Heart left ventricle (tissue), 16 donors: ENCODE measurements at places on chromosomes 1 and 21. TPM values are rescaled to one million over a fixed set of nuclear protein-coding genes. Genes with fewer than 3 reads are reported as not detected.

DNA sequence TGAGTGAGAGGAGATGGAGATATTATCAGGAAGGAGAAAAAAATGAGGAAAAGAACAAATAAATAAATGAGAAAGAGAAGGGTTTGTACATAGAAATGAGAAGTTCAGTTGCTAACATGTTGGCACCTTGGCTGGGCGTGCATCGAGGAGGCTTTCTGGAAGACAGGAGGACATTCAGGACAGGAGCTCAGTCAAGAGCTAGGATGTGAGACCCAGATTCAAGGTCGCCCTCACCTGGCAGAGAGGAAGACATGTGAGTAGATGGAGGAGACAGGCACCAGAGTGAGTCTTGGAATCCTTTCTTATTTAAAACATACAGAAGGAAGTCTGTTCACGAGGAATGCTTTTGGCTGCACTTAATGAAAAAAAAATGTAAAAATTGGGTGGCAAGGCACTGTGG is 640.9 kb downstream of the NPHP4 start:
- no peak for DNase-seq
- no peaks in the 10 kb centered on the region for H3K27me3 ChIP-seq
- no peaks in the 10 kb centered on the region for H3K36me3 ChIP-seq
- H3K4me3 ChIP-seq, result no peak overlapping the region
- no peak overlapping the region for H3K27ac ChIP-seq
- no peaks in the 10 kb centered on the region for H3K4me1 ChIP-seq

DNA sequence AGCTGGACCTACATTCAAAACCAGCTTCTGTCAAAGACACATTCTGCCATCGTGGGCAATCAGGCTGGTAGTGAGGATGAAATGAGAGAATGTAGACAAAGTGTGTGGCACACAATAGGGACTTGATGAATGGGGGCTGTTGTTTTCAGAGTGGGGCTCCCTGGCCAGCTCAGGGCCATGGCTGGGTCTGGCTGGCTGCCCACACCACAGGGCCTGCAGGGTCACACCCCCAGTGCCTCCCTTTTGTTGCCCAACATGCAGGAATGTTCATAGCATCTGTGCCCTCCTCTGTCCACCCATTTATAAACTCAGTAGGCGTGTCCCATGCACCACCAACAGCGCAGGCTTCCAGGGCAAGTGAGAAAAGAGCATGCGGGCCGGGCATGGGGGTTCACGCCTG is 20.8 kb upstream of the ECE1 start:
- no peaks in the 10 kb centered on the region for H3K36me3 ChIP-seq
- no peak overlapping the region for H3K4me3 ChIP-seq
- no peaks in the 10 kb centered on the region for H3K27me3 ChIP-seq
- H3K27ac ChIP-seq, result peak overlapping the region; percentile 90

GRCh38 chr1:11071463-11072215 is 11.8 kb upstream of the SRM start:
- no peak for DNase-seq
- H3K27me3 ChIP-seq, result no peaks in the 10 kb centered on the region
- H3K36me3 ChIP-seq, result peaks cover 61% of the 10 kb centered on the region
- no peak overlapping the region for H3K4me3 ChIP-seq

Gene CD1E
- 0.33 TPM for polyA plus RNA-seq

- H3K27me3 ChIP-seq, result peaks cover 26% of the 10 kb centered on the region
- DNase-seq, result peak; percentile 37
- H3K4me1 ChIP-seq, result peaks cover 19% of the 10 kb centered on the region
- H3K4me3 ChIP-seq, result peak overlapping the region; percentile 37
Observed at GRCh38 chr1:159172614-159173291, 1.3 kb downstream of the CADM3 start.

Gene PTPN22
- 0.23 TPM for polyA plus RNA-seq

GRCh38 chr1:44170281-44170823 is 28.9 kb upstream of the KLF18 start:
- no peaks in the 10 kb centered on the region for H3K36me3 ChIP-seq
- DNase-seq, result no peak
- no peak overlapping the region for H3K4me3 ChIP-seq
- no peaks in the 10 kb centered on the region for H3K4me1 ChIP-seq

Gene DCDC2B
- not detected for polyA plus RNA-seq

Gene SYT14
- not detected for polyA plus RNA-seq

- H3K4me3 ChIP-seq, result no peak overlapping the region
- H3K36me3 ChIP-seq, result no peaks in the 10 kb centered on the region
- H3K4me1 ChIP-seq, result no peaks in the 10 kb centered on the region
- no peaks in the 10 kb centered on the region for H3K27me3 ChIP-seq
- H3K27ac ChIP-seq, result no peak overlapping the region
Observed at GRCh38 chr1:248703674-248704073, 1.1 kb upstream of the OR14I1 start.

DNA sequence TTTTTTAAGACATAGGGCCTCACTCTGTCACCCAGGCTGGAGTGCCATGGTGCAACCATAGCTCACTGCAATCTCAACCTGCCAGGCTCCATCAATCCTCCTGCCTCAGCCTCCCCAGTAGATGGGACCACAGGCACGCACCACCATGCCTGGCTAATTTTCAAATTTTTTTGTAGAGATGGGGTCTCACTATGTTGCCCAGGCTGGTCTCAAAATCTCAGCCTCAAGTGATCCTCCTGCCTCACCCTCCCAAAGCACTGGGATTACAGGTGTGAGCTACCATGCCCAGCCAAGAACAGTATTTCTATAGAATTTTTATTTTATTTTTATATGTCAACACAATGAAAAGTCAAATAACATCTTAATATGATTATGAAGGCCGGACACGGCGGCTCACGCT is 10.9 kb downstream of the GNB1 start:
- no peak overlapping the region for H3K4me3 ChIP-seq
- no peaks in the 10 kb centered on the region for H3K27me3 ChIP-seq
- H3K27ac ChIP-seq, result no peak overlapping the region
- peaks cover 40% of the 10 kb centered on the region for H3K36me3 ChIP-seq
- H3K4me1 ChIP-seq, result peaks cover 90% of the 10 kb centered on the region

DNA sequence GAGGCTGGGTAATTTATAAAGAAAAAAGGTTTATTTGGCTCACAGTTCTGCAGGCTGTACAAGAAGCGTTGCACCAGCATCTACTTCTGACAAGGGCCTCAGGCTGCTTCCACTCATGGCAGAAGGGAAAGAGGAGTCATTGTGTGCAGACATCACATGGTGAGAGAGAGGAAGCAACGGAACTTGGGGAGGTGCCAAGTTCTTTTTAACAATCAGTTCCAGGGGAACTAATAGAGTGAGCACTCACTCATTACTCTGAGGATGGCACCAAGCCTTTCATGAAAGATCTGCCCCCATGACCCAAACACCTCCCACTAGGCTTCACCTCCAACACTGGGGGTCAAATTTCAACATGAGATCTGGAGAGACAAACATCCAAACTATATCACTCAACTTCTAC is 77.2 kb downstream of the DDAH1 start:
- H3K27me3 ChIP-seq, result no peaks in the 10 kb centered on the region
- DNase-seq, result no peak
- H3K36me3 ChIP-seq, result no peaks in the 10 kb centered on the region
- H3K4me1 ChIP-seq, result no peaks in the 10 kb centered on the region

DNA sequence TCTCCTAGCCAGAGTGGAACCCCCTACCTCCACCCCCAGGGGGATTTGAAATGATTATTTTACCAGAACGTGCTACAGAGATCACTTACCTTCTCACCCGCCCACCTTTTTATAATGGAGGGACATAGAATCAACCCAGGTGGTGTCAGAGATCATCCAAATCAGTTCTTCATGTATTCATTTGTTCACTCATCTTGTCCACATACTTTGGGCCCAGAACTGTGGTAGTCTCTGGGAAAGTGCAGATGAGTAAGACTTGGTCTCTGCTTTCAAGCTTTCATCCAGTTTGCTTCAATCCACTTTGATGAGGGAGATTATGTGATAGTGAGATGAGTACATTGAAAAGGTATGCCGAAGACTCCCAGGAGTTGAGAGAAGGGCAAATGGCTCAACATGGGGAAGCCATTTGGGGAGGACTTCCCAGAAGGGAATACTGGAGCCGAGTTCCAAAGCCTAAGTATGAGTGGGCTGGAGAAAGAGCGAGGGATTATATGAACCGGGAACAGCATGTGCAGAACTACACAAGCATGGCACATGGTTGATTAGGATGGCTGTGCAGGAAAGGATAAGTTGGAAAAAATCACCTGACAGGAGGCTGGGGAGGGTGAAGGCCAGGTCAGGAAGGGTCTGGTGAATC is 1.9 kb downstream of the FGGY start:
- peaks cover 21% of the 10 kb centered on the region for H3K4me1 ChIP-seq
- H3K27me3 ChIP-seq, result no peaks in the 10 kb centered on the region
- H3K36me3 ChIP-seq, result no peaks in the 10 kb centered on the region
- H3K4me3 ChIP-seq, result no peak overlapping the region
- no peak for DNase-seq

Gene SEMA6C
- 85.0 TPM for polyA plus RNA-seq

Gene SSR2
- polyA plus RNA-seq, result 63.9 TPM

DNA sequence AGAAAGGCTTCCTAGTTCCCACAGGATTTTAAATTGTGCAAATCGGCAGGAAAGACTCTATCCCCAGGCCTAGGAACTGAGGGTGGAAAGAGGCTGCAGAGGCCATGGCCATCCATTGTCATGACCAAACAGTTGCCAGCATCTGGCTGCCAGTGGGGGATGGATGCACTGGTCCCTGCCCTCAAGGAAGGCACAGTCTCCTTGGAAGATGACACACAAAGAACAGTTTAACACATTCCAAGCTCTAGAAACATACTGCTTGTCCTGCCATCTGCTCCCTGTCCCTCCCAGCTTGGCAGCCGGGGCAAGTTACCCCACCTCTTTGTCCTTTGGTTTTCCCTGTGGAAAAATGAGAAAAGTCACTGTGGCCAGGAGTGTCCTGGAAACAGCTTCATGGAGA is 83.2 kb downstream of the BCAR3 start:
- no peaks in the 10 kb centered on the region for H3K36me3 ChIP-seq
- no peak for DNase-seq
- H3K4me1 ChIP-seq, result peaks cover 89% of the 10 kb centered on the region
- no peak overlapping the region for H3K4me3 ChIP-seq
- no peaks in the 10 kb centered on the region for H3K27me3 ChIP-seq

DNA sequence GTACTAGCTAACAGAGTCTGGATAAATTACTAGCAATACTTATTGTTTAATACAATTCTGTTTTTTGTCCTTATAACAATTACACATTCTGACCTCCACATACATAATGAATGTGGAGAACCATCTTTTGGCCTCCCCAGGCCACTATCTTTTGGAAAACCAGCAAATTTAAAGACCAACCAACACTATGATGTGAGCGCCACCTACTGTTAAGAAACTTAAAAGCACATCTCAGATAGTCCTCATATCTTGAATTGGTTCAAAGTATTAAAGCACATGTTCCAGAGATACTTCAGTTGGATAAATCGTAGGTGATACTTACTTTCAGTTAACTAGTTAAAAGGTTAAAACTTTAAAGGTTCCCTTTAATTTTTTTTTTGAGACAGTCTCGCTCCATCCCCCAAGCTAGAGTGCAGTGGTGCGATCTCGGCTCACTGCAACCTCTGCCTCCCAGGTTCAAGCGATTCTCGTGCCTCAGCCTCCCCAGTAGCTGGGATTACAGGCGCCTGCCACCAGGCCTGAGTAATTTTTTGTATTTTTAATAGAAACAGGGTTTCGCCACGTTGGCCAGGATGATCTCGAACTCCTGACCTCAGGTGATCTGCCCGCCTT is 29.3 kb upstream of the USP1 start:
- H3K27ac ChIP-seq, result no peak overlapping the region
- H3K27me3 ChIP-seq, result peaks cover 2% of the 10 kb centered on the region
- no peak overlapping the region for H3K4me3 ChIP-seq
- H3K4me1 ChIP-seq, result no peaks in the 10 kb centered on the region

- H3K27me3 ChIP-seq, result no peaks in the 10 kb centered on the region
- DNase-seq, result no peak
- no peak overlapping the region for H3K4me3 ChIP-seq
- H3K4me1 ChIP-seq, result no peaks in the 10 kb centered on the region
- no peak overlapping the region for H3K27ac ChIP-seq
Observed at GRCh38 chr1:89382479-89382878, 18.6 kb downstream of the GBP6 start.

Gene TDRD10
- polyA plus RNA-seq, result 3.0 TPM

Gene CDA
- 2.9 TPM for polyA plus RNA-seq

Gene OR6K2
- polyA plus RNA-seq, result not detected

Gene LENEP
- polyA plus RNA-seq, result not detected

- H3K4me3 ChIP-seq, result no peak overlapping the region
- H3K27ac ChIP-seq, result no peak overlapping the region
- H3K4me1 ChIP-seq, result peaks cover 11% of the 10 kb centered on the region
- H3K27me3 ChIP-seq, result no peaks in the 10 kb centered on the region
- H3K36me3 ChIP-seq, result no peaks in the 10 kb centered on the region
Observed at GRCh38 chr1:234592240-234592639, 17.7 kb downstream of the IRF2BP2 start.

- DNase-seq, result no peak
- H3K36me3 ChIP-seq, result no peaks in the 10 kb centered on the region
- no peak overlapping the region for H3K4me3 ChIP-seq
- H3K4me1 ChIP-seq, result no peaks in the 10 kb centered on the region
Observed at GRCh38 chr1:11150326-11150725, 38.8 kb upstream of the ANGPTL7 start.

Gene IFNLR1
- 0.99 TPM for polyA plus RNA-seq

Gene DDAH1
- polyA plus RNA-seq, result 5.7 TPM

GRCh38 chr1:91513160-91513559 is 12.5 kb downstream of the CDC7 start:
- H3K36me3 ChIP-seq, result no peaks in the 10 kb centered on the region
- H3K27me3 ChIP-seq, result no peaks in the 10 kb centered on the region
- no peak for DNase-seq
- no peaks in the 10 kb centered on the region for H3K4me1 ChIP-seq
- H3K4me3 ChIP-seq, result no peak overlapping the region
- H3K27ac ChIP-seq, result no peak overlapping the region

GRCh38 chr1:28290851-28291250 is 31.5 kb downstream of the SESN2 start:
- no peaks in the 10 kb centered on the region for H3K36me3 ChIP-seq
- no peak overlapping the region for H3K4me3 ChIP-seq
- no peak overlapping the region for H3K27ac ChIP-seq
- H3K27me3 ChIP-seq, result no peaks in the 10 kb centered on the region
- no peak for DNase-seq

DNA sequence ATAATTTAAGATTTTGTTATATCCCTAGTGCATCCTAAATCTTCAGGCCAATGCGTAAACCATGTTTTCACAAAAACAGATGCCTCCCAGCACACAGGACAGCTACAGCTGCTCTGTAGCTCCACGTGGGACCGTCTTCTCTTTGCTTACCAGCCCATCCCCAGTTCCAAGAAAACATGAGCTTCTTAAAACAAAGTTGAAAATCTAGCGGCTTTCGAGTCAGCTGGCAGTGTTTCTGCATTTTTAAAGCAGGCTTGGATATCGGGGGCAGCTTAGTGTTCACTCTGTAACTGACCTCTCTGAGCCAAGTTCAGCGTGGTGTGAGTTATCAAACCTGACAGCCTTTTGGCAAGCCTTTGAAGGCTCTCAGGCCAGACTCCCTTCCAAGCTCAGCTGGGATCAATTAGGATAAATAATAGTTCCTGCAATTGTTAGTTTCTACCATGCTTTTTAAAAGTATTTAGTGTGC is 881.5 kb downstream of the LTN1 start:
- peak overlapping the region; percentile 14 for H3K4me3 ChIP-seq
- no peaks in the 10 kb centered on the region for H3K27me3 ChIP-seq
- no peaks in the 10 kb centered on the region for H3K36me3 ChIP-seq
- peaks cover 4% of the 10 kb centered on the region for H3K4me1 ChIP-seq
- peak overlapping the region; percentile 71 for H3K27ac ChIP-seq

GRCh38 chr1:176863613-176864012 is 300.9 kb downstream of the ASTN1 start:
- no peaks in the 10 kb centered on the region for H3K36me3 ChIP-seq
- H3K4me3 ChIP-seq, result no peak overlapping the region
- no peaks in the 10 kb centered on the region for H3K27me3 ChIP-seq
- no peaks in the 10 kb centered on the region for H3K4me1 ChIP-seq

GRCh38 chr1:50742523-50742922 is 217.5 kb downstream of the FAF1 start:
- H3K27me3 ChIP-seq, result no peaks in the 10 kb centered on the region
- no peak for DNase-seq
- H3K4me3 ChIP-seq, result no peak overlapping the region
- H3K4me1 ChIP-seq, result no peaks in the 10 kb centered on the region
- peaks cover 46% of the 10 kb centered on the region for H3K36me3 ChIP-seq

Gene RHBDL2
- 0.11 TPM for polyA plus RNA-seq

Gene OVAAL
- polyA plus RNA-seq, result 2.8 TPM
